SJSA1 (cell line): ENCODE measurements at places on chromosomes 1 and 21. TPM values are rescaled to one million over a fixed set of nuclear protein-coding genes. Genes with fewer than 3 reads are reported as not detected.

GRCh38 chr1:100089082-100089481 lies 43.6 kb downstream of the SASS6 start:
- DNase-seq: no peak

- DNase-seq: peak; percentile 36
Observed at GRCh38 chr1:43450251-43450941, 3.3 kb downstream of the HYI start.

LYPD8 gene
- not detected in 2 replicates for total RNA-seq

CEP104 gene
- total RNA-seq: 14.8 and 51.1 TPM in 2 replicates

TNFRSF1B gene
- 0.13 and 1.4 TPM in 2 replicates for total RNA-seq

GRCh38 chr1:18229625-18230024 lies 122.0 kb downstream of the IGSF21 start:
- DNase-seq: no peak

KLF17 gene
- total RNA-seq: not detected in 2 replicates

GRCh38 chr1:14135070-14135469 lies 435.1 kb downstream of the PRDM2 start:
- no peak for DNase-seq

- DNase-seq: no peak
Observed at GRCh38 chr1:107896936-107897335, 68.0 kb downstream of the VAV3 start.

GJB5 gene
- not detected in 2 replicates for total RNA-seq

- no peak for DNase-seq
Observed at GRCh38 chr1:153348511-153349362, at the start of gene PGLYRP4. PGLYRP4 (minus strand) TSS chr1:153348841; CDS start chr1:153347932, 909 bp downstream.

GRCh38 chr1:206725109-206725963 lies 40.6 kb downstream of the MAPKAPK2 start:
- no peak for DNase-seq

DNA sequence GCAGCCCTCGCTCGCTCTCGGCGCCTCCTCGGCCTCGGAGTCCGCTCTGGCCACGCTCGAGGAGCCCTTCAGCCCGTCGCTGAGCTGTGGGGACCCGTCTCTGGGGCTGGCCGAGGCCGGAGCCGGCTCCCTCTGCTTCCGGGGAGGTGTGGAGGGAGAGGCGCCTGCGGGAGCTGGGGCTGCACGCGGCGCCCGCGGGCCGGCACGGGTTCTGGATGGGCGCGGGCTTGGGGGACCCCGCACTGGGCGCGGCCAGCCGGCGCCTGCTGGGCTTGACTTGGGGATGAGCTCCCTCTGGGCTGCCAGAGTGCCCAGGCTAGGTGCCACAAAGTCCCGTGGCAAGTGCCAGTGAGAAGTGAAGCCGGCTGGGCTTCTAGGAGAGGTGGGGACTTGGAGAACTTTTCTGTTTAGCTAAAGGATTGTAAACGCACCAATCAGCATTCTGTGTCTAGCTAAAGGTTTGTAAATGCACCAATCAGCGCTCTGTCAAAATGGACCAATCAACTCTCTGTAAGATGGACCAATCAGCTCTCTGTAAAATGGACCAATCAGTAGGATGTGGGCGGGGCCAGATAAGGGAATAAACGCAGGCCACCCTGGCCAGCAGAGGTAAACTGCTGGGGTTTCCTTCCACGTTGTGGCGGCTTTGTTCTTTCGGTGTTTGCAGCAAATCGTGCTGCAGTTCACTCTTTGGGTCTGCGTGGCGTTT lies 20.2 kb downstream of the EXOC8 start:
- DNase-seq: peak; percentile 35

CELF3 gene
- not detected in 2 replicates for total RNA-seq

NFASC gene
- 0.03 TPM in 1 of 2 replicates, not detected in the other for total RNA-seq

NTMT2 gene
- not detected in 2 replicates for total RNA-seq

GRCh38 chr21:42311160-42311559 lies 4.0 kb downstream of the TFF3 start:
- no peak for DNase-seq

PRELP gene
- total RNA-seq: not detected in 2 replicates

BACE2 gene
- total RNA-seq: 0.50 TPM in 1 of 2 replicates, not detected in the other

DPYD gene
- total RNA-seq: 31.4 and 35.4 TPM in 2 replicates

DNA sequence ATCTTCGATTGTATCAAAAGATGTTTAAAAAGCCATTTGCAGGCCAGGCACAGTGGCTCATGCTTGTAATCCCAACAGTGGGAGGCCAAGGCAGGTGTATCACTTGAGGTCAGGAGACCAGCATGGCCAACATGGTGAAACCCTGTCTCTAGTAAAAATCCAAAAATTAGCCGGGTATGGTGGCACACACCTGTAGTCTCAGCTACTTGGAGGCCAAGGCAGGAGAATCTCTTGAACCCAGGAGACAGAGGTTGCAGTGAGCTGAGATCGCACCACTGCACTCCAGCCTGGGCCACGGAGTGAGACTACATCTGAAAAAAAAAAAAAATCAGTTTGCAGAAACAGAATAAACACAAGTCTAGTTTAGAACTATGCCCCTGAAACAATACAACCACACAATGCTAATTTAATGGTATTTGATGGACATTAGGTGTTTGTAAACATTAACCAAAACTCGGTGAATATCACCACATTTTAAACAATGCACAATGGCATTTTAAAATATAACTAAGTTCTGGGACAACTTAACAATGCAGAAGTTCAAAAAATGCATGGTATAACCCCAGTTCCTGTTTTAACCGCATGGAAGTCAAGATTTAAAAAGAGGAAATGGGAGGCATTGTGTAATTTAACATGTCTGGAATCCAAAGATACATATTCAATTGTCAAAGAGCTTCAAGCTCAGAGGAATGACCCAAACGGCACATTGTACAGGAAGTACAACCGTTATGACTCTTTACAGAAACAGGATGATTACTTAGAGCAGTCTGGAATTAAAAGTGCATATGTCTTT lies 7.1 kb upstream of the PTTG1IP start:
- no peak for DNase-seq

PTAFR gene
- total RNA-seq: 0.47 and 0.74 TPM in 2 replicates

GPR3 gene
- total RNA-seq: 0.38 and 1.4 TPM in 2 replicates

HSD3B1 gene
- not detected in 2 replicates for total RNA-seq

GRCh38 chr1:182643699-182644098 lies 39.5 kb upstream of the RGS16 start:
- no peak for DNase-seq

DNA sequence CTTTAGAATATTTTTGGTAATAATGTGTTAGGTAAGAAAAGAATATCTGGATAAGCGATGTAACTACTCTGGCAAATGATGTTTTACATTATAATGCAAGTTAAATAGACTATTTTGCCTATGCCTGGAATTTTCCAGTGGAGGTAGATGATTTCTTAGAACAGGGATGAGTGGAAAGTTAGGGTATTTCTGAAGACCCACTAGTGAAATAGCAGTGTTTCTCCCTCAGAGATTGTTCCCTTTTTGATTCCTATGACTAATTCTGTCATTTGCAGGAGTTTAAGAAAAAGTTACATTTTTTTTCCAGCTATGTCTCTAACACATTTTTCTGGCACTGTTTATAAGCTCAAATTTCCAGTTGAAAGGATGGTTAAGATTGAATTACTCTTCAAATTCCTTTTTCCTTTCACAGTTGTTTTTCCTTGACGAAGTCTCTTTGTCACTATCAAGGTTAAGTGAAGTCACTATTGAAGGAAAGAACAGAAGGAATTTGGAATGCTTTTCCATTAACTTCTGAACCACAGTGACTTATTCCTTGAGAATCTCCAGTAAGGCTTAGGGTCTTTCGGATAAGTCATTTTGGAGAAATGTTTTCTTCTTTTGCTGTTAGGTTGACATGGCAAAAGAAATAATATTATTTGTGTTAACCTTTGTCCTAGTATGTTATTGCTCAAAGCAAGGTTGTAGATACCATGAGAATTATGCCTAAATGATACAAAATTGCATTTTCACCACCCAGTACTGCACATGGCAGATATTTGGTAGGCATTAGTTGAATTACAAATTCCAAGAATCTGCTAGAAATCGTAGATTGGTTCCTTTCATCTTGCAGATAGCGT lies 42.9 kb upstream of the ZNF326 start:
- DNase-seq: peak; percentile 87

LAMC1 gene
- total RNA-seq: 171 and 220 TPM in 2 replicates

DNA sequence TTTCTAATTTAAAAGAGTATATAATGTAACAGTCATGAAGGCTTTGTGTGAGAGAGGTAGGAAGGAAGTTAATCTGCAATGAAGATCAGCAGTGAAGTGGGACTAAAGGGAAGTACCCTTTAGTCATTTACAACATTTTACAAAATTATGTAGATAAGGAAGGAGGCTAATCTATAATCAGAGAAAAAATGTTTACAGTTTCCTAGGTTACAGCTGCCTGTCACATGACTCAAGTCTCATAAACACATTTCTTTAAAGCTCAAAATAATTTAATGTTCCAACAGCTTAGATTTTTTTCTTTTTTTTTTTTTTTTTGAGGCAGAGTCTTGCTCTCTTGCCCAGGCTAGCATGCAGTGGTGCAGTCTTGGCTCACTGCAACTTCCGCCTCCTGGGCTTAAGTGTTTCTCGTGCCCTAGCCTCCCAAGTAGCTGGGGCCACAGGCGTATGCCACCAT lies 26.2 kb upstream of the CAP1 start:
- no peak for DNase-seq

GRCh38 chr1:169711469-169712308 lies at the start of gene SELL:
SELL (minus strand) TSS chr1:169711620; CDS start chr1:169711498, 122 bp downstream.
- peak; percentile 41 for DNase-seq
